Activated CD4-positive, CD25-positive, alpha-beta regulatory T cell (primary cell): ENCODE measurements at places on chromosomes 3 and 15.

GRCh38 chr3:14959359-14959943 is 12.1 kb downstream of the NR2C2 start:
- DNase-seq: no peak

DNA sequence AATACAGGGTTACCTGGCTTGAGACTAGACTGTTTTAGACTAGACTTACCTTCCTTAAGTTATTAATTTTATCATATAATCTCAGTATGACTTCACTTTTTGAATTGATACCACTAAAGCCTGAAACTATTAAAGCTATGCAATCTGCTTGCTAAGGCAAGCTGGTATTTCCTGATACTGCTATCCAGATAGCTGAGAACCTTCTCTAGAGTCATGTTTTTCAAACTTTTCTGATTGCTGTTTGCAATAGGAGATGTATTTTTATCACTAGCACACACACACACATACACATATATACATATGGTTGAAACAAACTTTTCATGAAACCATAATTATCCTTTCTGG is 9.3 kb upstream of the MAGI1 start:
- DNase-seq: no peak

- no peak for DNase-seq
These were observed 1.1 kb downstream of the TFDP2 start for GRCh38 chr3:142148044-142148791.

GRCh38 chr3:9940746-9941145 is 7.1 kb downstream of the CRELD1 start:
- no peak for DNase-seq

DNA sequence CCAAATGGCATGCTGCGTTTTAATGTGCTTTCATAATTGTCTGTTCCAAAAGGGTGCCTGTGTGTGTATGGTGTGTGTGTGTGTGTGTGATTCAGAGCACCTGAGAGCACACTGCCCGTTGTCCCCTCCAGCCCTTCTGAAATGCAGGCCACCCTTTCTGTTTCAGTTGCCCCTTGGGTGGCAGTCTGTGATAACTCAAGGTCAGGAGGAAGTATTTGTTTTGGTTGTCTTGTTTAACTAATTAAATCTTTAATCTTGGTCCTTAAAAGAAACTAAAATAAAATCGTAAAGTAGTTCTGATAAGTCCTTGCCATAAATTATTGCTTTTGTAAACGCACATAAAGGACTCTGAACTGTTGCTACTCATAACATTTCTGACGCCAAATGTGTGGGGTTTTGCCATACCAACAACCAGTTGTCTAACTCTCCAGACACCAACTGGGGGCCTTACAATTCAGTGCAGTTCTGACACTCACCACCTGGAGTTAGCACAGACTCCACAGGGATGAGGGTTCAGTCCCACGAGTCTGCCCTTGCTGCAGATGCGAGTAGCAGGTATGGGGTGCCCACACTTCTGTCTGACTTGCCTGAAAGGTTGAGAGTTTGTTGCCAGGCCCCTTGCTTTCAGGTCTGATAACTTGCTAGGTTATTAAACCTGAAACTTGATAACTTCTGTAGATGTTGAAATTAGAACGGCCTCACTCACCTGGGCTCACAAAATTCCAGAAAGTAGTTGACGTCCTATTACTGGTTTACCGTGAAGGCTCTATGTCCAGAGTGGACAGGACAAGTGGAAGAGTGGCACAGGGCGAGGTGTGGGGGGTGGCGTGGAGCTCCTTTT is 157.3 kb downstream of the IGF1R start:
- DNase-seq: no peak

GRCh38 chr3:23940775-23941174 is 4.3 kb upstream of the NR1D2 start:
- no peak for DNase-seq

DNA sequence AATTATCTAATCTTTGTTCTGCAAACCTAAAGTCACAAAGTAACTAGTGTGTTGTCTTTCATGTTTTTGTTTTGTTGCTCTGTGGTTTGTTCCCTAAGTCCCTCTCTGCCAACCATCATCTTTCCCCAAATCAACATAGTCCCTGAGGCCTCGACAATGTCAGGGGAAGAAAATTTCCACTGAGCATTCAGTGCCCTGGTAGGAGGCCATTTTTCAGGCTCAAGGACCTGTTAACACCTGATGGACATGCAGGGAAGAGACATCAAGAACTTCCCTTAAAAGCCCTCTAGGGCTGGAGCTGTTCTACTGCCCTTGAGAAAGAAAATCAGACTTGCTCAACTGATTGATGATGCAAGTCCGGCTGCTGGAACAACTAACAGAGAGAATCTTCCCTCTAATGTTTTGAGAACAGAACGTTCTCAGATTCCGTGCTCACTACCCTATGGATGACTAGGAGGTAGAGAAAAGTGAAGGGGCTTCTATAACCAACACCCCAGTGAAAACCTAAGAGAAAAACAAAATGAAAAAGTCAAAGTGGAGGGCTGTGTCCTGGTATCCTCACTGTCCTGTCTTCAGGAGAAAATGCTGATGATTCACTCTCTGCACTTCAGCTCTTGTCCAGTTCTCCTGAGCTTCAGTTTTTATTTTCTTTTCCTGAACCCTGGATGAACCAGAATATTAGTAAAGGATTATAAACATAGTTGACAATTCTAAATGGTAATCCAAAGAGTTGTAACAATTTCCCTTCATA is 373.1 kb downstream of the FOXP1 start:
- no peak for DNase-seq

GRCh38 chr15:80584973-80585525 is 110.1 kb upstream of the ABHD17C start:
- DNase-seq: no peak

DNA sequence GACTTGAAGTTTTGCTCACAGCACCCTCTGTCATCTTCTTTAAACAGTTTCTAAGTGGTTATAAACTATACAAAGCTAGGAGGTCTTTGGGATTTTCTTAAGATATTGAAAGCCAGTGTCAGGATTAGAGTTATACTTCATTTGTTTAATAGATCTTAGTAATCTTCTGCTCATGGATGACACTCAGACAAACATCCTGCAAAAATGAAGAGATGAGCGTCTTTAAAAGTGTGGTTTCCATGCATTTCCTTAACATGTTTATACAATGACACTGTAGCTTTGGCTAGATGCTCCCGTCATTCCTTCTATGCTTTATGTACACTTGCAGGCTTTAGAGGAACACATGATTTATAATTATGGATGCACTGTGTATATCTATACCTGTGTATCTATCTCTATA is 182.2 kb downstream of the NAALADL2 start:
- DNase-seq: no peak

DNA sequence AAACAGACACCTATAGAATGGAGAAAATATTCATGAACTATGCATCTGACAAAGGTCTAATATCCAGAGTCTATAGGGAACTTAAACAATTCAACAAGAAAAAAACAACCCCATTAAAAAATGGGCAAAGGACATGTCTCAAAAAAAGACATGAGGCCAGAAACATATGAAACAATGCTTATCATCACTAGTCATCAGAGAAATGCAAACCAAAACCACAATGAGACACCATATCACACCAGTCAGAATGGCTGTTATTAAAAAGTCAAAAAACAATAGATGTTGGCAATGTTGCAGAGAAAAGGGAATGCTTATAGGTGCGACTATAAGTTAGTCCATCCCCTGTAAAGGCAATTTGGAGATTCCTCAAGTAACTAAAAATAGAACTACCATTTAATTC is 11.4 kb upstream of the HDGFL3 start:
- DNase-seq: no peak

DNA sequence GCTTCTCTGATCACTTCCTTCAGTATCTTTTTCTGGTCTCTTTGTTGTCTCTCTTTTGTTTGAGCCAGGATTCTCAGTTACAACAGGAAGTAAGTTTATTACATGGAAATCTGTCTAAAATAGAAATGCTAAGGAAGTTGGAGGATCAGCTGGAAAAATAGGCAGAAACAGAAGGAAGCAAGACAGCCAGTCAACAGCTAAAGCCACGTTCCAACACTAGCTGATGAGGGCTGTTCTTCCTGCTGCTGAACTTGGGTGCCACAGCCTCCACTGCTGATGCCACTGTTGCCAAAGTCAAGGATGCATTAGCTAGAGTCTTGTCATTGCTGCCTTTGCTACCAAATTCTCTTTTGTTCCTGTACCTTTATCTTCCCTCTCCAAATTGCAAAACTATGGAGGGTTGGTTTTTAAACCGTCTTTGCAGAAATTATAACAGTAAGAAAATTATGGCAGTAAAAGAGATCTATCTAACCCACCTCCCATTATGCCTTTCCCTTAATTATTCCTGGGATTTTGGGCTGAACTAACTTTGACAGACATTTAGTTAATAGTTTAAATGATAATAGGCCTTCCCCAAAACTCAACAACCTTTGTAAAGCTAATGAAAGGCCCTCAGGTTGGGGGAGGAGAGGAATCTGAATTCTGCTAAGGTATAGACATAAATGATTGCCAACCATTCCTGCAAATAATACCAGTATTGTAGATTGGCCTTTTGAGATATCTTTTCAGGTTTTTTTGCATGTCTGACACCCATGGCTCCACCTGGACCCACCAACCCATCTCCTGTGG is 27.4 kb upstream of the OR5K4 start:
- no peak for DNase-seq
